ENCODE measurements at places on chromosomes 6 and 20.

GRCh38 chr6:162379757-162380409 lies 347.7 kb downstream of the PRKN start:
- DNase-seq = no peak

GRCh38 chr20:51451484-51451883 lies 91.0 kb downstream of the NFATC2 start:
- DNase-seq = no peak

GRCh38 chr6:45473121-45473993 lies 95.6 kb upstream of the SUPT3H start:
- DNase-seq = no peak

DNA sequence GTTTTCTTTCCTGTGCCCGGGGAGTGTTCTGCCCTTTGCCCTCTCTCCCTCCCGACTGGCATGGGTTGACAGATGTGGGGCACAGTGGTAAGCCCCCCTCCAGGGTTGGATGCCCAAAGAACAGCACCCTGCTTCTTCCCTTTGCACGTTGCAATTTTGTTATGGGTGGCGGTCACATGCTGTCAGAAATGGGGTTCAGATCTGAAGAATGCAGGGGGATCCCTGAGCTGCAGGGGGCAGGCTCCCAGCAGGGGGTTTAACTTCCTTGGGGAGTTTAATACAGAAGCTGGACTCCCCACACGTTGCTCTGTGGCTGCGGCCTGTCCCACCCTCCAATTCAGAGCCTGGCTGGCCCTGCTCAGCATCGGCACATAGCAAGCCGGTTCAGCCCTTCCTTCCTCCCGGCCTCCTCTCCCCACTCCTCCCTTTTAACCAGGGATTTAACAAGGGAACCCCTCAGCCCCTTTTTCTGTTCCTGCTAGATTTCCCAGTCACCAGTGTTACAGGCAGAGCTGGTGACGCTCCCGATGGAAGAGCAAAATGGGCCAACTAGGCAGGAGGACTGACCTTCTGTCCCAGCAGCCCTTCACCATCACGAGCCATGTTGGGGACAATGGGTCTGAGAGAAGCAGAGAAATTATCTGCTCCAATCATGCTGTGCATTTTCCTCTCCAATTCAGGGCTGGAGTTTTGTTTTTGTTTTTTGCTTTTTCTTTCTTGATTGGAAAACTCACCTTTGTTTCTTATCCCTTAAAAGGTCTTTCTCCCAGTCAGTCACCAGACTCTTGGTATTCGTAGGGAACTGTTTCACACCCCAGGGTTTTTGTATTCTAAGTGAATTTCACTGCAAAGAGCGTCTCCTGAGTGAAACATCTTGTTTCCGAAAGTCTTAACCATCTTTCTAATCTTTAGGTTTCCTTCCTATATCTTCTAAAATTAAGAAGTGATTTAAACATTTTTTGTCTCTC lies 6.8 kb downstream of the FOXF2 start:
- no peak for DNase-seq

DNA sequence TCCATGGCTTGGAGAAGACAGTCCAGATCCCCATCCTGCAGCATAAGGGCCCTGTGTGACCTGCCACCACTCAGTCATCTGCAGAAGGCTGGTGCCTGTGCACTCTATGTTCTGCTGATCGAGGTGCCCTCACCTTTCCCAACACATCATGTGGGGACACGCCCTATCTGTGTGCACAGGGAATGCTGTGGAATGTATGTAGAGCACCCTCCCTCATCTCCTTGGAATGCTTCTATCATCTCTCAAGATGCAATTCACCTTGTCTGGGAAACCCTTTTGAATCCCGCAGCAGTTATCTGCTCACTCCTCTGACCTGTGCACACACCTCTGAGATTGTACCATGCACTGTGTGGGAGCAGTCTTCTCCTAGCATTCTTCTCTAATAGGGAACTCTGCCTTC lies 207.2 kb upstream of the SSTR4 start:
- DNase-seq = no peak

DNA sequence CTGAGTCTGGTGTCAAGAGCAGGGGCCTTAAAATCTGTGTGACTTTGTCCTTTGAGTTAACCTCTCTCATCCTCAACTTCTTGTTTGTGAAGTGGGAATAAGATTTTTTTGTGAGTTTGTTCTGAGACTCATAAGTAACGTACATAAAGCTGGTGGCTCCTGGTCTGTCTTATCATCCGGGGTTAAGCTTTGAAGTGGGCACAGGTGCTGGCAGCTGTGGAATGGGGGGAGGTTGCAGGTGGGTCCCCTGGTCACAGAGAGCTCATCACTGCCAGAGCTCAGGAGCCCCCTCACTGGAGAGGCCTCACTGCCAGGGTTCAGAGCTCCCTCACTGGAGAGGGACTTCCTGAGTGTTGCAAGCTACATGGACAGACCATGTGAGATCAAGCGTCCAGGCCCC lies 174.1 kb downstream of the NRN1 start:
- DNase-seq = no peak

DNA sequence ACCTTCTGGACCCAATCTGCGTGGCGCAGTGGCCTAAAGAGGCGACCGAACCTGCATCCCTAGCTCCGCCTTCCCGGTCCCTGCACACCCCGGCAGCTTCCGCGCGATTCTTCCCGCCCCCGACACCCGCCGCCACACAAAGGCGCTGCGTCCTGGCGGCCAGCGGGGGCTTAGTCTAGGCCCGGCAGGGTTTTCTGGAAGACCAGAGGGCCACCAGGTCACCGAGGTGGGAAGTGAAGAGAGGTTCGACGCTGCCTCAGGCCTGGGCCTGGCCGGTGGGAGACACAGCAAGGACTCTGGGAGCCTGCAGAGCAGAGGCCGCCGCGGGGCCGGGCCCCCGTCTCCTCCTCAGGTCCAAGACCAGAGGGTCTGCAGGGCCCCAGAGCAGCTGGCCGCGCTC lies 154.9 kb downstream of the OR2B2 start:
- peak; percentile 34 for DNase-seq

DNA sequence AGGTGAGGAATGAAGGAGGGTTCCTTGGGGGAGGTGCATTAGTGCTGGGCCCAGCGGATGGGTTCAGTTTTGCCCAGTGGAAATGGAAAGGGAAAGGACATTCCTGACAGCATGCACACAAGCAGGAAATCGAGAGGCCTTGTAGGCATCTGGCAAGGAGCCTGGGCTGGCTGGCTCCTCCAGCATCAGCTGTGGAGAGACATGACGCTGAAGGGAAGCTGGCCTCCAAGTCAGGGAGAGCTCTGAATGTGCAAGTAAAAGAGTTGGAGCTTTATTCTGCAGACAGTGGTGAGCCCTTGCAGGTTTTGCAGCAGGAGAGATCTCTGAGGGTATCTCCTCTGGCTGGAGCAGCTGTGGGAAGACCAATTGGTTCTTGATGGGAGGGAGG lies 154.3 kb downstream of the MRPL14 start:
- DNase-seq = no peak

- no peak for DNase-seq
Measured at GRCh38 chr20:56091628-56092234, 86.4 kb upstream of the CBLN4 start.

GRCh38 chr6:114783083-114783482 lies 440.3 kb upstream of the HS3ST5 start:
- no peak for DNase-seq

- no peak for DNase-seq
Measured at GRCh38 chr20:45275338-45275737, 21.0 kb upstream of the SLPI start.

- DNase-seq = no peak
Measured at GRCh38 chr6:72421387-72421786, 200.5 kb upstream of the KCNQ5 start.

GRCh38 chr6:126665551-126665950 lies 325.6 kb downstream of the CENPW start:
- DNase-seq = no peak

DNA sequence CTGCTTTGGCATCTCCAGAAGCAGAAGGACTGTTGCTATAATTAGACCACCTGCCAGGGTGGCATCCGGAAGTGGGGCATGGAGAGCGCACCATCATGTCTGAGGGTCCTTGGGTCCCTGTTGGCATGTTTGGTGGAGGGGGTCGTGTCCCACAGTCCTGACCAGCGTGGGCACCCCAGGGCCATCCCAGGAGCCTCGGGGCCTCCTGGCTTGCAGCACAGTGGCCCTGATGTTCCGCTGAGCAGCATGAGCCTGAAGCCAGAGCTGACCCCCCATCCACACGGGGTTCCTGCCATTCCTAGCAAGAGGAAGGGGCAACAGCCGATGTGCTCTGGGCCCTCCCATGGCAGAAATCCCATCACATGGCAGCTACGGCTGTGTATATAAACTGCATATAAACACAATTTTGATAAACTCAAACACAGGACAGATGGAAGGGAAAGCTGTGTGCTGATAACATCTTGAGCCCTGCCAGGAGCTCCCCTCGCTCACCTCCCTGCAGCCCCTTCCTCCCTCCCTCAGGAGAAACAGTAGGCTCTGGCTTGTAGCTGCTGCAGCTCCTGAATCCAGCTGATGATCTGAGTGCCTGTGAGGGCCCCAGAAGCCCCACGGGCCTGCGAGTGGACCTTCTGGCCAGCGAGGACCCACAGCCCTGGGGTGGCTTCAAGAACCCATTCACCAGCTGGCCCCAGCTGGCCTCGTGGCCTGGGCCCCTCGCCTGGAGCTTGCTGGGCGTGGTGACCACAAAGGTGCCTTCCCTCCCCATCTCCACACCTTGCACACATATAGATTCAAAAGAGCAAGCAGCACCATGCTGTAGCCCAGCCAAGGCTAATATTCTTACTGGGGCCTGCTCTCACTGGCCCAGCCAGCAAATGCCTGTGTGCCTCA lies 321.6 kb downstream of the CDH4 start:
- no peak for DNase-seq
